Substantia nigra (tissue), 51 donors: ENCODE measurements at places on chromosomes 1 and 21.

DNA sequence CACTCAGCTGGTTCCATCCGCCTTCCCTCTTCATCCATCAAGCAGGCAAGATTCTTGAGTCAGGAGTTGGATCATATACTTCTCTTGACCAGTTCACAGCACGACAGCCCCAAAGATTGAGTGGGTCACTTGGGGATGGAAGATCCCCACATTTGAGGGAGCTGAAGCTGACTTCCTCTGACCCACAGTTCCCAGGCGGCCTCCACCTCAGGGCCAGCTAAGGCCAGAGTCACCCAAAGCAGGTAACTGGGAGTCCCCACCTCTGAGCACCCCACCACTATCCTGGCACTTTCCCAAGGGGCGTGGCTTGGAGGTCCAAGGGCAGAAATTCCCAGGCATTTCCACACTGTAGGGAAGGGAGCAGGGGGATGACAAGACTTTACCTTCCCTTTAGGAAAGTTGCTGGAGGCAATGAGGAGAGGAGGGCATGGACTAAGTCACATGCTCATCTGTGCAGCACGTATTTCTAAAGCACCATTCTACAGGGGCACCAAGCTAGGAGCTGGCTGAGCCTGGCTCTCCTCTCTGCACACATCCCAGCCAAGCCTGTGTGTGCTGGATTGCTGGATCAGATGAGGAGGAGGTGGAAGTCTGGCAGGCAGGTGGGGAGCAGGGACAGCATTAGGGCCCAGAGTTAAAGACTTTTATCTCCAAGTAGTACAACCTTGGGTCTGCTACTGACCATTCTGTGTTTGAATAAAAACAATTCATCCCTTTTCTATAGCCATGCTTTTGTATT, 1.3 kb upstream of the RD3 start:
- DNase-seq: no peak

- DNase-seq: no peak
These were observed 41.1 kb downstream of the SLC35F3 start for GRCh38 chr1:233945573-233945972.

DNA sequence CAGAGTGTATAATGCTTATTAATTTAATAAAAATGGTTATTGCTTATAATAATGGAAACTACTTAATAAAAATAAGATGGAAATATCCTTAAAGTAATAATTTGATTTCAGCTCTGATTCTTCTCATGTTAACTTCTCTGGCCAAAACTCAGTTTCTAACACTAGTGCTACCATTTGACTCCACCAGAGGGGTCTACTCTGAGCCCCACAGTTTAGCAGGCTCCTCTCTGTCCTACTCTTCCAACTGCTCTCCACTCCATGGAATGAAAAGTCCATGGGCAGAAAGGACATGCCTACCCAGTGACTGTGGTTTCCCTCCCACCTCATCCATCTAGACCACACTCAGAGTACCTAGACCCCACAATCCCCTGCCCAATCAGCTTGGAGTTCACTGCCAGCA, 489.1 kb upstream of the CAMK1G start:
- no peak for DNase-seq

DNA sequence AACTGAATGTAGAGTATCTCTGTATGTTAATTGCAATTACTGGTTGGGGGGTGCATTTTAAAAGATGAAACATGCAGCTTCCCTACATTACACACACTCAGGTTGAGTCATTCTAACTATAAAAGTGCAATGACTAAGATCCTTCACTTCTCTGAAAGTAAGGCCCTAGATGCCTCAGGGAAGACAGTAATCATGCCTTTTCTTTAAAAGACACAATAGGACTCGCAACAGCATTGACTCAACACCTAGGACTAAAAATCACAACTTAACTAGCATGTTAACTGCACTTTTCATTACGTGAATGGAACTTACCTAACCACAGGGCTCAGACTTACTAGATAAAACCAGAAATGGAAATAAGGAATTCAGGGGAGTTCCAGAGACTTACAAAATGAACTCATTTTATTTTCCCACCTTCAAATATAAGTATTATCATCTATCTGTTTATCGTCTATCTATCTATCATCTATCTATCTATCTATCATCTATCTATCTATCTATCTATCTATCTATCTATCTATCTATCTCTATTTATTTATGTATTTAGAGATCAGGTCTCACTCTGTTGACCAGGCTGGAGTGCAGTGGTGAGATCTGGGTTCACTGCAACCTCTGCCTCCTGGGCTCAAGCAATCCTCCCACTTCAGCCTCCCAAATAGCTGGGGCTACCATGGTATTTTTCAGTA, 47.8 kb downstream of the CHML start:
- no peak for DNase-seq

DNA sequence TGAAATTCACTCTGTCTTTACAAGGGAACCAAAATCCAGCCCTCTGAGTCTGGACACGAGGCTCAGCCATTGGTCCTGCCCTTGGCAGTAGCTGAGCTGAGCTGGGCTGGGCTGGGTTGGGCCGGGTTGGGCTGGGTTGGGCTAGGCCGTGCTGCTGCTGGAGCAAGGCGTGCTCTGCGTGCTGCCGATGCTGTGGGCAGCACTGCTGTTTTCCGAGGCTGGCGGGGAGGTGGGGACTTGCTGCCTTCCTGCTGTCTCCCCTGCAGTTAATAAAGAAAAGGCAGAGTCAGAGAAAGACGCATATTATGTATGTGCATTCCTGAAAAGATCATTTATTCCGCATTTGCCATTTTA, 182.9 kb downstream of the CDC7 start:
- DNase-seq: no peak

DNA sequence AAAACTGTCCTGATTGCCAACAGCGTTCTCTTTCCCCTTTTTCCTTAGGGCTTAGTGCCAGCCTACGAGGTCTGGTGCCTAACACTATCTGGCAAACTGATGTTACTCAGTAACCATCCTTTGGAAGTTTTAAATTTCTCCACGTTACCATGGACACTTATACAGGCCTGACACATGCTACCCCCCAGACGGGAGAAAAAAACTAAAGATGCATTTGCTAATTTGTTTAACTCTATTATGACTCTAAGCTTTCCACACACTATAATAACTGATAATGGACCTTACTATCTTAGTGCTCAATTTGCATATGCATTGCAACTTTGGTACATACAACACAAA, 36.8 kb downstream of the CLCA1 start:
- no peak for DNase-seq

DNA sequence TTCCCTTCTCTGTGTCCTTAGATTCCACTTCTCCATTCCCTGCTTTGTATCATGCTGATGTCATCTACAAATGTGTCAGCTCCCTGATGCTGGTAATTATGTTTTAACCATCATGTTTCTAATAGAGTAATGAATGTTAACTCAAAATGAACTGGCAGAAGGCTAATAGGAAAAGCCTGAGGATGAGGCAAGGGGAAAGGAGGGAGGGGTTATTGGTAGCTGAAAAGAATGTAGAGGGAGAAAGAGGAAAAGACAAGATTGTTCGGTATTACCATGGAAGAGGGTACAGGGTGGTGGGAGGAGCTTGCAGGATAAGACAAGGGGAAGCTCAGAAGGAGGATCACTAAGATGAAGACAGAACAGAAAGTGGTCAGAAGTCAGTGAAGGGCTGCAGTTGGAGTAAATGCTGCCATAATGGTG, 150.9 kb downstream of the ZC3H11B start:
- no peak for DNase-seq

DNA sequence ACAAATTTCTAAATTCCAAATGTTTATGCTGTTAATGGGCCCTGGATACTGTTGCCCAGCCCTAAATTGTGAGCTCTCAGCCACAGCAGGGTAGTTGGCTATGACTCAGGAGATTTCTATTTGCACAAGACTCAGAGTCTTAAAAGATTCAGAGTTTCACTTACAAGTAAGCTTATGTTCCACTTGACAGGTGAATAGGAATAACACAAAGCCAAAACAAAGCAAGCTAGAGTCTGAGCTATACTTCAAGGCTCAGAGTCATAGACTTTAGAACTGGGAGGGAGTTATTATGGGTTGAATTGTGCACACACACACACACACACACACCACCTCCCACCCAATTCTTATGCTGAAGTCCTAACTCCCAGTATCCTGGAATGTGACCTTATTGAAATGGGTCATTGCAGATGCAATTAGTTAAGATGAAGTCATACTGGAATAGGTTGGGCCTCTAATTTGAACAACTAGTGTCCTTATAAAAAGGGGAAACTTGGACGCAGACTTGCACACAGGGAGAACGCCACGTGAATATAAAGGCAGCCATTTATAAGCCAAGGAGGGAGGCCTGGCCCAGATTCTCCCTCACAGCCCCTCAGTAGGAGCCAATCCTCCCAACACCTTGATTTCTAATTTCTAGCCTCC, 30.2 kb downstream of the PRDX6 start:
- DNase-seq: no peak

- no peak for DNase-seq
These were observed 37.5 kb downstream of the SPTA1 start for GRCh38 chr1:158649052-158649451.

DNA sequence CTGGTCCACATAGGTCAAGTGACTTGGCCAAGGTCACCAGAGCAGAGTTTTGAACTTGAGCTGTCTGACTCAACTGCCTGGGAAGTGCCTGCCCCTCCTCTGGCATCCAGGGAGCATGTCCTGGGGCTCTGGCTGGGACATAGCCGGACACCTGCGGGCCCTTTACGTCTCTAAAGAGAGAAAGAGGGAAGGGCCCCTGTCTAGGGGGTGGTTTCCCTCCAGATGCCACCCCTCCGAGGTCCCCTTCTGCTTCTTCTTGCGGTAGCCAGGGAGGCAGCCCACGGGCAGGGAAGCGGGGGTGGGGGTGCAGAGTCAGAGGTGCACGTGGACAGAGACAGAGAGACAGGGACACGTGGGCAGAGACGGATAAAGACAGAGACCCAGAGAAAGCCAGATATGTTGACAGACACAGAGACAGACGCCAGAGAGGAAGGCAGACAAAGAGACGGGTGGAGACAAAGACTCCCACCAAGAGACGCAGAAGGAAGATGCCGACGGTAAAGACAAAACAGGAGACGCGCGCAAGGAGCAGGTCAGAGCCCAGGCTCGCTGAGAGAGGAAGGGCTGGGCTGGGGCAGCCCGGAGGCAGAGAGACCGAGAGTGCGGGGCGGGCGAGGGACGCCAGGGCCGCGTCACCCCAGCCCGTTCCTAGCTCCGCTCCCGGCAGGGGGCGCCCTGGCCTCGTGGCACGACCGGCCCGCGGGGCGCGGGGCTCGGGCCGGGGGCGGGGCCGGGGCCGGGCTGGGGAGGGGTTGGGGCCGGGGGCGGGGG, 458 bp upstream of the ALPL start:
- DNase-seq: peak; percentile 54

DNA sequence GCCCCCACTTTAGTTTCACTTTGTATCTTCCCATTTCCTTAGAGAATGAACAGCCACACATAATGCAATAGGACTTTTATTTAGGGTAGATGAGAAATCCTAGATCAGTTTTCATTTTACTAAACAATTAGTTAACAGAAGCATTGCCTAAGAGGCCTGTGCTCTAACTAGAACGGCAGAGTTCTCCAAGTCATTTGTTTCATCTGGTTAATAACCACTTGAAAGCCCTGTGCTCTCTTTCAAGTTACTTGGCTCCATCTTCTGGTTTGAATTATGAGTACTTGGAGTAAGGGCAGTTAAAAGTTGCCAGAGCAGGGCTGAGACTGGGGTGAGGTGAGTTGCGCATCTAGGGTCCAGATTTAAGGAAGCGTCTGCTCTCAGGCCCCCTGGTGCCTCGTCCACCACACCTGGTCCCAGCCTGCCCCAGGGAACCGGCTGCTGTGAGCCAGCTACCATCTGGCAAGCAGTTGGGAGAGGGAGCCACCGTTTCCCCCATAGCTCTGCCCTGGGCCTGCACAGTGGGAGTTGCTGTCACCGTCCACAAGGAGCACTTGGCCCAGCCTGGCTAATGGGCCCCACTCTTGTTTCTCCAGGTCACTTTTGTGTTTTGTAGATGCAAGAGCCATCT, 18.1 kb upstream of the SLC44A3 start:
- no peak for DNase-seq

GRCh38 chr1:87052400-87052799, 138.0 kb downstream of the HS2ST1 start:
- no peak for DNase-seq

DNA sequence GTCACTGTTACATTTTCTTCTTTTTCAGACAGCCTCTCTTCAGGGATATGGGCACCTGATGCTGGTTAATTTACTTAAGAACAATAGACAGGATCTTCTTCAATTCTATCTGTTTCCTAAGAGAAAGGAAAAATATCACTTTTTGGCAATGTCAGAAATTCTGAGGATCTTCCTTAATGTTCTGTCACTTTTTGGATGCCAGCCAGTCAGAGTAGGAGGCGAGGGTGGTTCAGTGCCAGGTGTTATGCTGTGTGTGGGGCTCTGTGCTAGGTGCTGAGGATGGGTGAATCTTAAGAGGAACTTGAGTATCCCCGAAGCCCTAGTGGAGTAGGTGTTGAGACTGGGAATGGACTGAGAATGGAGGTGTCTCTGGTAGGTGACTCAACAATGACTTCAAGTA, 133.5 kb downstream of the UCK2 start:
- DNase-seq: no peak

DNA sequence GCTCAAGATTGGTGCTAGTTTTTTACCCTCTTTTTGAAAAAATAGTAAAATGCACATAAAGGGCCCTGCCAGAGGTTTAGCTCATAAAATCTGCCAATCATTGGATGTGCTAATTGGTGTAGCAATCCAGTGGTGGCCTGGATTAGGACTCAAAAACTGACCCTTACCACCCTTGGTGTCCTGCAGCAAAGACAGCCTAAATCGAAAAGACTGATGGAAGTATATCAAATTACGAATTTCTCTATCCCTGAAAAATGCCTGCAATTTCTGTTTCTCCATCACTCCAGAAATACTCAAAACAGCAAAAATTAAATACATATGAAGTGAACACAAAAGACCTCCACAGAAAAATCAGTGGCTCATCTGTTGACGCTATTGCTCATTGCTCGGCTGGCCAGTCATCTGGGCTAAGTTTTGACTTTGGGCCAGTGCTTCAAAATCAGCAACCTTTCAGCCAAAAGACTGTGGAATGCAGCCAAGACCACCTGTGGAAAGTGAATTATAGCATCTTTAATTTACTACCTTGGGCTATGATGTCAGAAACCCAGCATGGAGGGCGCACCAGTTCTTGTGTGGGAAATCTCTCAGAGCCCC, 30.0 kb downstream of the WLS start:
- no peak for DNase-seq

DNA sequence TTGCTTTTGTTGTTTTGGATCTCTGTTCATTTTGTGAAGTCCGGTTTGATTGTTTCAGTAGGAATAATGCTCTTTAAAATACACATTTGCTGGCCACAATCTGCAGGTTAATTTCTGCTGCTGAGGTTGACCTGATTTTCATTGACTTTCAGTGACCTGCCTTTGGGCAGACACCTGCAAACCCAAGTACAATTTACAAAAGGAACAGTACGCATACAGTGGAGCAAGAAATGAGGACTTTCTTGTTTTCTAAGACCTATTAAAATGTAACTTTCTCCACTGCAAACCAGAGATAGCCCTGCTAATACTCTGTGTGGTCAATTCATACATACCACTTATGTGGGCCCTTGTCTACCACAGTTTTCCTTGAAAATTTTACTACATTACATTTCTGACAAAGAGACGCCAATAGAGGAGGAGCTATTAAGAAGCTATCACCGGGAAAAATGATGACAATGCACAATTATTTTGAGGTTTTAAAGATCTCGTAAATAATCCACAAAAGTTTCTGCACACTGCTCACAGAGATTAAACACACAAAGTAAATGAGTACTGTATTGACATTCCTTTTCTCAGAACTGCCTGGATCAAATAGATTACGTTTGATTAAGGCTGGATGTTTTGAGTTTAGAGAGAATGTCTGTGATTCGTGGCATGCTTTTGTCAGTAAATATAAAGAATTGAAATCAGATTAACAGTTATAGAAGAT, 141.9 kb downstream of the SDCCAG8 start:
- DNase-seq: no peak

- DNase-seq: no peak
These were observed 218.7 kb upstream of the COA6 start for GRCh38 chr1:234154320-234155251.
